ENCODE measurements at places on chromosomes 7 and 10.

- DNase-seq = no peak
Observed at GRCh38 chr7:98196706-98197605, 14.3 kb upstream of the BHLHA15 start.

- no peak for DNase-seq
Observed at GRCh38 chr10:89352802-89353201, 25.0 kb downstream of the IFIT3 start.

DNA sequence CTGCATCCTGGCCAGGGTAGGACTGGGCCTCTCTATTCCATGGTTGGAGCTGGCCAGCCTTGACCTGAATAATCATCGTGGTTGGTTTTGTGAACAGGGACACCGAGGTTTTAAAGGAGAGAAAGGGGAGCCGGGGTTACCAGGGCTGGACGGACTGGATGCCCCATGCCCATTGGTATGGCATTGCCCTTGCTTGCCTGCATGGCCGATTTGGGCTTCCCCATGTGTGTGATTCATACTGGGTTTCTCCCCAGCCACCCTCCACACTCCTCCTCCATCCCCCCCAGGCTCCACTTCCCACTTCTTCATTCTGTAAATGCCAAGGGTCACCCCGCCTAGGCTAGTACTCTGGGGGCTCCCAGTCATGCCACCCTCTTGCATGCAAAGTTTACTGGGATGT is 98.8 kb upstream of the MACROH2A2 start:
- no peak for DNase-seq

GRCh38 chr7:140229591-140230515 is 53.1 kb upstream of the KDM7A start:
- no peak for DNase-seq

Data from NCI-H1436 treated with DMSO at 0.1 percent for 48 hours (cell line).